ENCODE measurements at places on chromosomes 3 and 15.

- no peak for DNase-seq
These were observed 64.8 kb downstream of the FBN1 start for GRCh38 chr15:48580736-48581135.

GRCh38 chr15:78906316-78906620 lies 33.6 kb downstream of the MORF4L1 start:
- DNase-seq, result peak; percentile 42

- DNase-seq, result no peak
These were observed 32.8 kb downstream of the SLC30A4 start for GRCh38 chr15:45489690-45490238.

DNA sequence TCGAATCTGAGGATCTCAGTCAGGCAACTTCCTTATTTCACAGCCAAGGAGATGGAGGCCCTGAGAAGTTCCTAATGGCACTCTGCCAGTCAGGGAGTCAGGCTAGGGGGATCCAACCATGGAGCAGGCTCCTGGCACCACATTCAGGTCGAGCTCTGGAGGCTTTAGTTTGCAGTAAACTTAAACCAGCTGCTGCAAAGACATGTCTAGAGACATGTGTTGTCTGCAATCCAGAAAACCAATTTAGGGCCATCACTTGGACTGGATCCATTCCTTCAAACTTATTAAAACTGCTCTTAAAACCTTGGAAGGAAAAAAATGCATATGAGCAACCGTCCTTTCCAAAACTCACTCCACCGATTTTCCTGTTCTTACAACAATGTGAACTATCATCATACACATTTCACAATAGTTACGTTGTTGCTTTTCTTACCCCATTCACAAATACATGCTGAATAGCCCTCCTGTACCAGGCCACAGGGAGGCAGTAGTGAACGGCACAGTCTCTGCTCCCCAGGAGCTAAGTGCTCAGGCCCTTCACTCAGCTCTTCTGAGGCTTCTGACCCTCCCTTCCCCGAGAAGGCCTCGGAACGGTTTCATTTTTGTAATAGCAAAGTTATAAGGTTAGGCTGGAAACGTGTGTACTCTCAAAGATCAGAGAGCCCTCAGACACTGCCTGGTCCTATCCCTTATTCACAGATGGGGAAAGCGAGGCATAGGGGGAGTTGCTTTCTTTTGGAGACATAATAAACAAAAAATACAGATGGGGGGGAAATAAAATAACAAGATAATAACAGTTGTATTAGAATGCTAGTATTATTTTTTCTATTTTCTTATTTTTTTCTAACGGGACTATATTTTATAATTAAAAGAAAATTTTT lies 20.1 kb downstream of the RFT1 start:
- DNase-seq, result peak; percentile 44

GRCh38 chr3:83514130-83514914 lies 1444.5 kb upstream of the CADM2 start:
- no peak for DNase-seq

DNA sequence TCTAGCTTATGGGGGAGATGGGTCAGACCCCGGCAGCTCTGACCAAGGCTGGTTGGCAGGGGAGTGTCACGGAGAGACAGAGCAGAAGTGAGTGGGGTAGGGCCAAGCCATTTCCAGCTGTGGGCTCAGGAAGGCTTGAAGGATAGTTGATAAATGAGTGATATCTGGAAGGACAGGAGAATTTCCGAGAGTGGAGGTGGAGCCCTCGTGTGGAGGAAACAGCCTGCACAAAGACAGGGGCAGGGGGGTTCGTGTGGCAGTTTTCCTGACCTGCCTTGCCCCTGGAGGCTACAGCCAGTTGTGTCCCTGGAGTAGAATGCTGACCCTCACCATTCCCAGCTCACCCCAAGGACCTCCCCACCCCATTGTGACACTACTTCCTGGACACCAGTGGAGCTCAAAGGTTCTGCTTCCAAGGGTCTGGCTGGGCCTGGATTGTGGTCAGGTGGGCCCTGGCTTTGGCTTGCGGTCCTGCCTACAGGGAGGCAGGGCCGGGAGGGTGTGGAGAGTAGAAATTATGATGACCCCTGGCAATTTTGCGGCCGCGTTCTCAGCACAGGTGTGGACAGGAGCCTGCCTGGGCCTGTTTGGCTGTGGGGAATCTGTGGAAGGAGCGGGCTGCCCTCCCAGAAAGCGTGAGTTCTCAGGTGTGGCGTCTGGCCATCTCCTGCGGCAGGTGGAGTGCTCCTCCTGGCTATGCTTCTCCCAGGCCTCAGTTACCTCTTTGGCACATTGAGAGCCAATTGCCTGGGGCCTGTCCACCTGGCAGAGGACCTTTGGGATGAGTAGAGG lies at the start of gene SLC22A14:
TSS of gene SLC22A14 (plus strand) at position 400 of the 792 bp plus-strand sequence. CDS start 23,733 bp downstream, outside the sequence.
- DNase-seq, result no peak

- DNase-seq, result no peak
These were observed 33.8 kb downstream of the CHDH start for GRCh38 chr3:53812434-53812833.

- no peak for DNase-seq
These were observed 4.0 kb upstream of the SLC25A38 start for GRCh38 chr3:39378957-39379777.

DNA sequence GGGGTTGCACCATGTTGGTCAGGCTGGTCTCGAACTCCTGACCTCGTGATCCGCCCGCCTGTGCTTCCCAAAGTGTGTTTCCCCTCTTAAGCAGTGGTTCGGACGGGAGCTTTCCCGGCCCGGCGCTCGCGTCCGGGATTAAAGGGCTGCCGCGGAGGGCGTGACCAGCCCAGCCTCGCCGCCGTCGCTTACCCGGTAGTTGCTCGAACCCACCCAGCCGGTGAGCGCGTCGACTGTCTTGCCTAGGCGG lies 513 bp downstream of the CLASP2 start:
- peak; percentile 66 for DNase-seq

DNA sequence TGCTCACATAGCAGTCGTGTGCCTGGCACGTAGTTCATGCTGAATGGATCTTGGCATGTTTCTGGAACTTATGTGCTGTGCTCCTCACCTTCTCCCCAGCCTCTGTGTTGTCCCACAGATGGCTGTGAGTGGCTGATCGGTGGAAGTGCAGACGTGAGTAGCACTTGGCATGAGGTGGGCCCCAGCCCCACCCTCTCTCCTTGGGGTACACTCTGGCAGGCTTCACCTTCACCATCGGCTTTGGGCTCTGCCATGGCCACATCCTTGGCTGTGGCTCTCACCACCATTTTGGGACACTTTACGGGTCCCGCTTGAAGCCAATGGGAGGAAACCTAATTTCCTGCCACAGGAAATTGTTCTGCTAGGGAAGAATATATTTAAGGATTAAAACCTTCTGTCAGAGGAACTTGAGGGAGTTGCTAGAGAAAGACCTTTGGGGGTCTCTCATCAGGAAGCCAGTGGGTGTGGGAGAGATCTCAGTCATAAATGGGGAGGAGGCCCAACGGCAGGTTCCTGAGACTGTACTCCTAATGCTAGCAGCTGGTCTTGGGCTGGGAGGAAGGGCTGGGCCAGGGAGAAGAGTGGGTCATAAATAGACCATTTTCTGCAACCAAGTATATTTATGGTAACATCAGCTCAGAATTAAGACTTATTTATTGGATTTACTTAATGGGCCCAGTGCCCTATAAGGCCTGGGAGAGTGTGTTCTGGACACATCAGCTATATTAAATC lies 92.3 kb downstream of the SMAD3 start:
- no peak for DNase-seq

- no peak for DNase-seq
These were observed 71.1 kb upstream of the PDZRN3 start for GRCh38 chr3:73695841-73696240.

DNA sequence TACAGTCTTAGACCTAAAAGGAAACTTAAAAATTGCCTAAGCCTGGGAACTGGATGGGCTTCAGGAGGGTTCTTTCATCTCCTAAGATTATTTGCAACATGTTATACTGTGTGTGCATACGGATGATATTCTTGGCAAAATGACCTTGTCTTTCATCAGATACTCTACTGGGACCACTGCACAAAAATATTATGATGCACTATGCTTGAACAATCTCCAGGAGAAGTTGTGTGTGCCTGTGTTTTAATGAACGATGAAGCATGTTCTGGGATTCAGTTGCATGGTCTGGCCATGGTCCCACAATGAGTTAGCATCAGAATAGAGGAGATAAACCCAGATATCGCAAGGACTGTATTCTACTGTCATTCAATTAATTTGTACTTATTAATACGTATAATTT lies 68.7 kb downstream of the GAP43 start:
- DNase-seq, result no peak

DNA sequence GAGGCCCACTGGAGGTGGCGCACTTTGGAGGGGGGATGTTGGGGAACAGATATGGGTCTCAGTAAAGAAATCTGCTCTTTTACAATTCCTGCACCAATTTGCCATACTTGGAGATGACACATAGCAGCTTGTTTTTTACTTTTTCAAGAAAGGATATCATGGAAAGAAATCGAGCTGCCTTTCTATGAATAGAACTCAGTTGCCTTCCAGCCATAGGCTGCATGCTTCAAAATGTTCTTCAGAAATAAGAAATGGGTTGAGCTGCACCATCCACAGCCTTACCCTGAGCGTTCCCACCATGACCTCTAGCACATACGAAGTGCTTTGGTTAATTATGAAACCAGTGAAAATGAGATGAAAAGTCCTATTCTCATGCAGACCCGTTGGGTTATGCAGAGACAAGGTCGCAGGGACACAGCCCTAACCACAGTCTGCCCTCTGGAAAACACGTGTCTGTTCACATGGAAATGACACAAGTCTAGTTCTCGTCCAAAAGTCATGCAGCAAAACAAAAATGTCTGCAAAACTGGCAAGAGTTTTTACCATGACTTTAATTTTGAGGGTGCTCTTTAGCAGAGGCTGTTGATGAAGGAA lies 36.3 kb downstream of the NGRN start:
- no peak for DNase-seq

- DNase-seq, result no peak
These were observed 71.3 kb downstream of the RAB11A start for GRCh38 chr15:65940618-65940909.

DNA sequence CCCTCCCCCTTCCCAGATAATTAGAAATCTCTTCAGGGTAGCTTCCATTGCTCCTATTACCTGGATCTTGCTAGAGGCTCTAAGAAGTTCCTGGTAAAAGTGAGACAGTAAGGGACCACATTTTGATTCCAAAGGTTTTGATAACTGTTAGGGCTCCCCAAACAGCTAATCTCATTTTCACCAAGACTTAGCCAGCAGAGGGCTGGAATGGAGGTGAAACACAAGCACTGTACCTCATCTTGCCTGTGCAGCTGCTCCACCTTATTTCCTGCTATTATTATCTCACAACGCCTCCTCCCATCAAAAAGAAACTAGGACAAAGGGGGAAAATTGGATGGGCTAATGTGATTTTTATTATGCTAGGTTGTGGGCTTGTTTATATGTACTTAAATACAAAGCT lies 7.3 kb downstream of the SETD5 start:
- no peak for DNase-seq

GRCh38 chr3:99845999-99846398 lies 28.3 kb downstream of the CMSS1 start:
- no peak for DNase-seq

- DNase-seq, result no peak
These were observed 233.2 kb downstream of the FGF12 start for GRCh38 chr3:192494174-192494573.

- DNase-seq, result peak; percentile 40
These were observed 36.8 kb downstream of the TRANK1 start for GRCh38 chr3:36907911-36908646.

GRCh38 chr3:126782536-126782935 lies 78.5 kb downstream of the CHCHD6 start:
- DNase-seq, result peak; percentile 91

DNA sequence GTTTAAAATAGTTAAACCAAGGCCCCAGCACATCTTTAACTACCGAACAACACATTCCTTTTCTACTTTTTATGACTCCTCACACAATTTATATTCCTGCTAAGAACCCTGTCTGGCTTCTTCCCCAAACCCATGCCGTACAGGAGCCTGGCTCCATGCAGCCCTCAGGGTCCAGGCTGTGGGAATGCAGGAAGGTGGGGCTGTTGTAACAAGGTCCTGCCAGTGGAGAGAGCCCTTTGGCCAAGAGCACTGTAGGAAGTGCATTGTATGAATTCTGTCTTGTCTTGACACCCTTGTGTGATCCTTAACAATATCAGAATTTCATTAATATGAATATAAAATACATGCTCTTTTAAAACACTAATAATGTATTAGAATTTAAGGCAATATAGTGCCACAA lies 563.8 kb downstream of the TBL1XR1 start:
- DNase-seq, result no peak

GRCh38 chr15:73161546-73161945 lies 109.3 kb downstream of the NEO1 start:
- no peak for DNase-seq

DNA sequence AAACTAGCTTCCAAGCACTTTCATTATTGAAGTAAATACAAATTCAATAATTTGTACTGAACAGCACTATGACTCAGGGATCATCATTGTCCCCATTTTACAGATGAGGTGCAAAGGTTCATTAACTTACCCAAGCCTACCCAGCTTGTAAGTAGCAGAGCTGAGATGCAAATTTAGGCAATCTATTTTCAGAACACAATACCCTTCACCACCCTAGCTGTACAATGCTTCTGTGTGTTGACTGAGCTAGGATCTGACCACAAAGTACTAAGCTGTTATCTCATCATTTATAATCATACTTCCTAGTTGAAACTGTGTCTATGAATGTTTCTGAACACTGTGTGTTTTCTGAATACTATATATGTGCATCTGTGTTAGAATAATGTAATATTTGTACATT lies 3.2 kb upstream of the ILDR1 start:
- peak; percentile 2 for DNase-seq

GRCh38 chr3:40765884-40766283 lies 241.1 kb downstream of the ZNF621 start:
- DNase-seq, result peak; percentile 96

DNA sequence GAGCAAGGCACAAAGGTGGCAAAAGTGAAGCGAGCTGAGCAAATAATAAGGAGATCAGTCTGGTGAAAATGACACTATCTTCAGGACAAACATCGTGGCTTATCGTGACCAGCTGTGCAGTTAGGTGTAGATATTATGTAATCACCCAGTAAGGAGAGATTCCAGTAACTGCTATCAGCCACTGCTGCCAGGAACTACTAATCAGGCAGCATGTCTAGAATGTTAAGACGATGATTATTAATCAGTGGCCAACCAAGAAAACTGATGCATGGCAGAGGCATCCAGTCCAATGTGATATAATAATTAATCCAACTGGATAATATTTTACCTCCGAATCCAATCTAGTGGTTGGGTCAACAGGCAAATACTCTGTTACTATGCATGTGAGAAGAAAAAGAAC lies 252.7 kb upstream of the ZPLD1 start:
- DNase-seq, result peak; percentile 14

GRCh38 chr3:54533856-54534255 lies 394.0 kb downstream of the LRTM1 start:
- no peak for DNase-seq

- no peak for DNase-seq
These were observed 1.1 kb downstream of the FAM240A start for GRCh38 chr3:46613313-46614005.

DNA sequence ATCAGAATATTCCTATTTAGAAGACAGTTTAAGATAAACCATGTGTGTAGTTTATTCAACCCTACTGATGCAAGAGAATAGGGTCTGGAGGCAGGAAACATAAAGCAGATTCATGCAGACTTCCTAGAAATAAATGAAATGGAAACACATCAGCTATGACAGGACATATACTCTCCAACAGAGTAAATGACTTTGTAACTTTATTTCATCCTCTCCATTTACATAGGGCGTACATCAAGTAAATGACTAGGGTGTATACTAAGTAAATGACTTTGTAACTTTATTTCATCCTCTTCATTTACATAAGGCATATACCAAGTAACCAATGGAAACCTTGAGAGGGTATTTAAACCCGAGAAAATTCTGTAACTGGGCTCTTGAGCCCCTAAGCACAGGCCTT lies 17.6 kb upstream of the SRPRB start:
- DNase-seq, result no peak

GRCh38 chr15:64705006-64705405 lies 70.4 kb downstream of the RBPMS2 start:
- no peak for DNase-seq
